ENCODE measurements at places on chromosomes 6 and 20. TPM values are rescaled to one million over a fixed set of nuclear protein-coding genes. Genes with fewer than 3 reads are reported as not detected.

DNA sequence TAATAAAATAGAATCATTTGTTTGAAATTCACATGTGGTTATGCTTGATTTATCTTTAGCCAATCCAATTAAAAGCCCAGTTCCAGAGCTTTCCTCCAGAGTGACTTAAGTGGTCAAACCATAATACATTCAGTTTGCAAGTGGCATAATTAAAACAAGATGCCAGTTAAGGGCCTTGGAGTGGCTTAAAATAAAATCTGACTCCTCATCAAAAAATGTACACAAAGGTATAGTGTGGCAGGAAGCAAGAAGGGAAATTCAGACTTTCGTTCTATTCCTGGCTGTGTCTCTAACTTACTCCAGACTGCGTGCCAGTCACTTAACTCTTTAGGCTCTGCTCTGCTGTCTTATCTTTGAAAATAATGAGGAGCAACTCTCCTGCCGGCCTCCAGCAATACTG is 251.3 kb upstream of the PRND start:
- DNase-seq: no peak

GRCh38 chr6:6994796-6995195 is 113.0 kb upstream of the RREB1 start:
- no peak for DNase-seq

The CCHCR1 gene
- 5.5 TPM for polyA plus RNA-seq

The DNMT3B gene
- polyA plus RNA-seq: 0.10 TPM

The MMP24 gene
- polyA plus RNA-seq: 0.08 TPM

The OPRM1 gene
- polyA plus RNA-seq: not detected
